ENCODE measurements at places on chromosomes 1 and 21. TPM values are rescaled to one million over a fixed set of nuclear protein-coding genes. Genes with fewer than 3 reads are reported as not detected.

Gene FOXO6
- not detected for total RNA-seq

Gene ATP1A4
- not detected for total RNA-seq

Gene C4BPB
- total RNA-seq: not detected

Gene CNR2
- total RNA-seq: not detected

Gene DIRAS3
- 3.8 TPM for total RNA-seq

Gene TMPRSS15
- total RNA-seq: not detected

Gene SPRR1A
- total RNA-seq: not detected

Gene SEC16B
- 2.9 TPM for total RNA-seq

Gene NHLH2
- not detected for total RNA-seq

Gene AK5
- total RNA-seq: 46.1 TPM

Gene FAM167B
- total RNA-seq: 2.7 TPM

Gene SPRR1B
- total RNA-seq: not detected

Gene ZNF670
- 2.0 TPM for total RNA-seq

Gene OVAAL
- total RNA-seq: not detected

Gene TTC39A
- total RNA-seq: 0.35 TPM

Gene CD46
- total RNA-seq: 63.4 TPM

Gene LCE1D
- not detected for total RNA-seq

Gene IL12RB2
- total RNA-seq: not detected

Gene OR2M4
- total RNA-seq: not detected

Gene RNU1-3
- total RNA-seq: 3,022 TPM

Gene CFHR2
- total RNA-seq: not detected

Gene SPRR2G
- not detected for total RNA-seq

Gene EPHX1
- total RNA-seq: 45.7 TPM

Gene CITED4
- 5.4 TPM for total RNA-seq

Gene C8A
- not detected for total RNA-seq

Gene SYNJ1
- 5.9 TPM for total RNA-seq

Gene NOTCH2
- 231 TPM for total RNA-seq

Gene ADAMTS1
- 200 TPM for total RNA-seq

Gene SLC25A34
- total RNA-seq: 0.47 TPM

Gene SEMA6C
- total RNA-seq: 1.4 TPM

Gene AKT3
- 45.4 TPM for total RNA-seq

Gene COL9A2
- 0.59 TPM for total RNA-seq

Gene PSRC1
- total RNA-seq: 4.7 TPM

Gene FCRL2
- total RNA-seq: not detected

Gene TCHH
- total RNA-seq: 0.08 TPM

Gene C1orf141
- total RNA-seq: not detected

Gene CCDC30
- total RNA-seq: 0.38 TPM

Gene OR2L3
- total RNA-seq: not detected

Gene PM20D1
- not detected for total RNA-seq

Gene NTNG1
- 17.3 TPM for total RNA-seq

Gene NSUN4
- 16.3 TPM for total RNA-seq

Gene MYOC
- total RNA-seq: 0.23 TPM

Gene F13B
- total RNA-seq: not detected

Gene KCNA3
- total RNA-seq: 1.4 TPM

Gene PHF13
- total RNA-seq: 7.4 TPM
